Kidney glomerular epithelial cell (primary cell): ENCODE measurements at places on chromosomes 4 and X.

GRCh38 chrX:18422886-18423285 is 2.5 kb upstream of the CDKL5 start:
- DNase-seq = no peak

GRCh38 chr4:183014361-183015084 is 84.5 kb upstream of the WWC2 start:
- DNase-seq = no peak

DNA sequence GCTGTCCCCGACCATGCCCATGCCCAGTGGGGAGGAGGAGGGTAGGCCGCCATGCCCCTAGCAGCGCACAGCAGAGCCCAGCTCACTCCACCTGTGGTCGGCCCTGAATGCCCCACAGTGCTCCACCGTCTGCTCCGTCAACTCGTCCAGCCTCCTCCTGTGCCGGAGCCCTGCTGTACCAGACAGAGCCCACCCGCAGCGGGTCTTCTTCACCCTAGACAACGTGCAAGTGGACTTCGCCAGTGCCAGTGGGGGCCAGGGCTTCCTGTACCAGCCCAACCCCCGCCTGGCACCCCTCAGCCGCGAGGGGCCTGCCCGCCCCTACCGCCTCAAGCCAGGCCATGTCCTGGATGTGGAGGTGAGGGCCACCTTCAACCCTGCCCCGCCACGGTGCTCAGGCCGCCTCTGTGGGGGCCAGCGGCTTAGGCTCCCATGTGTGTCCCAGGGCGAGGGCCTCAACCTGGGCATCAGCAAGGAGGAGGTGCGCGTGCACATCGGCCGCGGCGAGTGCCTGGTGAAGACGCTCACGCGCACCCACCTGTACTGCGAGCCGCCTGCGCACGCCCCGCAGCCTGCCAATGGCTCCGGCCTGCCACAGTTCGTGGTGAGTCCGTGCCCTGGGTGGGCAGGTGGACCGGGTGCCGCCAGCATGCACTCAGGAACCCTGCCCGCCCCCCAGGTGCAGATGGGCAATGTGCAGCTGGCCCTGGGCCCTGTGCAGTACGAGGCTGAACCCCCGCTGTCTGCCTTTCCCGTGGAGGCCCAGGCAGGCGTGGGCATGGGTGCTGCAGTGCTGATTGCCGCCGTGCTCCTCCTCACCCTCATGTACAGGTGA is 6.9 kb upstream of the SRPK3 start:
- DNase-seq = no peak

DNA sequence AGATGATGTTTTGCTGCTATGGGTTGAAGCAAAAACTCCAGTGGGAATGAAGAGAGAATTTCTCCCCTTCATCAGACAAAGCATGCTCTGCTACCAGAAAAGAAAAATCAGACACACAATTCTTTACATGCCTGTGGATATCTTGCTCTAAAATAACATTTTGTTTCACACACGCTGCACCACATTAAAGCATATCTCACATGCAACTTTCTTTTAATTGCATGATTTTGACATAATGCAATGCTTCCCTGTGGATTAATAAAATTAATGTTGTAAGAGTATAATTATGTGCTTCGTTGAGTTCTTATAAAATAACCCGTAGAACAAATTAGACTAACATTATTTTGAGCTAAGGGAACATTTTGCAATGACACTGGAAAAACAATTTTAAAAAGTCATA is 2230.7 kb downstream of the PCDH7 start:
- DNase-seq = no peak

DNA sequence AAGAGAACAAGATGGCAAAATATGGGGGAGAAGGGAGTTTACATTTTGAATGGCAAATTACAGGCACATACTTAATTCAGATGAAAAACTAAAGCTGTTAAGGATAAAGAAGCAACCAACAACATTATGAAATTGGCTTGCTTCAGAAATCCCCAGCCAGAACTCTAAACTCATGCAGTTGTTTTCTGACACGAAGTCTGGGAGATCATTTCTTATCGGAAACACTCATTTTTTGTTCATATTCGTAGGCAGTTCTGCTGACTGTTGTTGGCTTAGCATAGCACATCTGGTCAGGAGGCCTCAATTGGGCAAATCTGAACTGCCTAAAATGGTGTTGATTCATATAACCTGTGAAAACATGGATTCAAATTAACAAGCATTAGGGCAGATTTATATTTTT is 33.0 kb upstream of the ARHGAP6 start:
- DNase-seq = no peak

DNA sequence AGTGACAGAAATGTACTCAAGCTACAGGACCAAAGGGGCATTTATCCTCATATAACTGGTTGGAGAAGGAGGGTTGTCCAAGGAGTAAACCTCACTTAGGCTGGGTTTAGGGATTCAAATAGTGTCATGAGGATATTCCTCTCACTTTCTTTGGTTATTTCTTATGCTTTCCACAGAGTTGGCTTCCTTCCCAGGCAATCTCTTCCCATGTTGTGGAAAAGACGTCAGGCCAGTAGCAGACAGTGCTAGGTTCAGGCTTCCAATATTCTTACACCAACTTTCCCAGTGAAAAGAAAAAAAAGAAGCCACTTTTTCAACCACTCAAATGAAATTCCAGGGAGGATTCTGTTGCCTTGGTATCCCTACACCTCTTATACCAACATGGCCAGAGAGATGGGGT is 653.0 kb downstream of the C4orf33 start:
- DNase-seq = no peak

DNA sequence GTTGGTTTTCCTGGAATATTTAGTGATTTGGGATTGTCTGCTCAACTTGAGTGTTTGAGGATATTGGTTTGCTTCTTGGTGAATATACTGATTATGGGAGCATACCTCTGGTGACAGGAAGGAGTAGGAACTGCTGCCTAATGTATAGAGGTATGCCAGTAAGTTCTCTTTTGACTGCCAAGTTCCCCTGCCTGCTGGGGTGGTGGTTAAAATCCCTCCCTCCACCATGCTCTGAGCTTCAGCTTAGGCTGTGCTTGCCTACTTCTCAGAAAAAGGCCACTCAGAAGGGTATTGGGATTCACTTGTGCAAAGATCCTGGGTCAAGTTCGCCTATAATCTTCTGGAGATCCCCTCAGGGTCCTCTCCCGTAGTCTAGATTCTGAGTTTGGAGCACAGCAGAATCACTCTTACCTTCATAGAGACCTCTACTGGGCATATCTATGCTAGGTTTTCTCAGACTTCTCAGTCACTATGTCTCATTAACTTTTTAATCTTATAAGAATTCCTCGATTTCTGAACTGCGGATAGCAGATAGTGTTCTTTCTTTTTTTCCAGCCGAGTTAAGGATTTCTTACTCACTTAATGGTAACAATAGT is 44.7 kb upstream of the DCK start:
- no peak for DNase-seq

- no peak for DNase-seq
Observed at GRCh38 chr4:19636451-19636850, 615.3 kb upstream of the SLIT2 start.

DNA sequence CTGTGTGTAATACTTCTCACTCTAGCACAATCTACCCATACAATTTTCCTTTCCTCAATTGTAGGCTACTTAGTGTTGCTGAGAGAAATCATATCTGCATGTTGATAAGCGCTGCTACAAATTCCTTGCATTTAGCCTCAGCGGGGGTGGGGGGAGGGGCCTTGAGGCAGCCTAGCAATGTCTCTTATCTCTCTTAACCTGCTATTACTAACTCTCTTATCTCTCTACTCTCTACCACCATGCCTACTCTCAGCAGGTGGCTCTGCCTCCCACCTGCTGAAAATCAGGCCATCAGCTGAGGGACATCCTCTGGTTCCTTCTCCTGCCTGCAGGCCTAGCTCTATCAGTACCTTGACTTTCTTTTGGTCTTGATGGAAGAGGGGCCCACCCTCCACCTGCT is 98.9 kb downstream of the GPR82 start:
- no peak for DNase-seq

GRCh38 chr4:18397681-18398390 is 376.3 kb upstream of the LCORL start:
- no peak for DNase-seq
